ENCODE measurements at places on chromosomes 1 and 21.

GRCh38 chr1:228706305-228706704 is 29.0 kb upstream of the RHOU start:
- DNase-seq: no peak

DNA sequence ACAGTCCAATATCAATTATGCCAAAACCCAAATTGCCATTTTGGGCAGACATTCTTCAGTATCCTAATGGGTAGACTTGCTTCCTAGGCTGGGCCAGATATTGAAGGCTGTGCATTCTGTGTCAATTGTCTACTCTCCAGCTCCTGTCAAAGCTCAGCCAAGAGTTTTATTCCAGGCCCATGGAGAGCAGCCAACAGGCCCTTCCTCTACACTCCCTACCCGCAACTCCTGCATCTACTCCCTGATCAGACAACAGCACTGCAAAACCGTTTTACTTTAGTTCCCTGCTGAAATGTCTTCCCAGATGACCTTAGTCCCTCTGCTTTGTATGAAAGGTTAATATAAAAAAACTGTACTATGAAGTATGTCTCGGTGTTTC is 6.6 kb upstream of the ADORA3 start:
- DNase-seq: no peak

DNA sequence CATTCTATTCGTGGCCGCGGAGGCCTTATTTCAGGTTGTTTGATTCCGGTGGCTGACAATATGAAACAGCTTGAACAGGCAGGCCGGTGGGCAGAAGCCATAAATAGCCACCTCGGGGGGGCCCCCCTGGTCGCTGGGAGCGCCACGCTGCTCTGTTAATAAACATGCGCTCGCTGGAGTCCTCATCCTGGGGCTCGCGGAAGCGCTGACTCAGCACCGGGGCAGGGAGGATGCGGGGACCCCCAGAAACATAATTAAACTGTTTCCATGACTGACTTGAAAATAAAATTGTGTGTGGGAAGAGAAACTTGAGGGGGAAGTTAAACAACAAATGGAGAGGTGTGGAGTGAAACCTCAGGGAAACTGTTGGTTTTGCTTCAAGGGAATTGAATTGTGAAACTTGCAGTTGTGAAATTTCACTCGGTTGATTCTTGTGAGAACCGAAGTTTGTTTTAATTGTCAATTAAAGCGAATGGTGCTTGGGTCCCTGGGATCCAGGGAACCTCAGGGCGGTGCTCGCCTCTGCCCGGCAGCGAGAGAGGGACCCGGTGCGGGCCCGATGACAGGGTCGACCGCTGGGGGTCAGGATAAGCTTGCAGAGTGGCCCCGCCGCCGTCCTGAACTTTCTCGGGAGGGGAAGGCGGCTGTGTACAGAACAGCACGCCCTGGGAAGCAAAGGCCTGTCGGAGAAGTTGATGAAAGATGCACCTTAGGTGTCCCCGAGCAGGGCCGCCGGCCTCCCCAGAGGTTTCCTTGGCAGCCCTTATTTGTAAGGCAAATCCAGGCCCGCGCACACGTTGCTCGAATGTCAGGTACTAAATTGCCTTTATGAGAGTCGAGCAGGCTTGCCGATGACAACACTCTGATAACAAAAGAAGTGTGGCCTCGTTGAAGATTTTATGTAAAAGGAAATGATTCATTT is 176.9 kb upstream of the LMO4 start:
- DNase-seq: peak; percentile 70

- no peak for DNase-seq
These were observed 77.5 kb downstream of the ARHGEF16 start for GRCh38 chr1:3531928-3532327.

DNA sequence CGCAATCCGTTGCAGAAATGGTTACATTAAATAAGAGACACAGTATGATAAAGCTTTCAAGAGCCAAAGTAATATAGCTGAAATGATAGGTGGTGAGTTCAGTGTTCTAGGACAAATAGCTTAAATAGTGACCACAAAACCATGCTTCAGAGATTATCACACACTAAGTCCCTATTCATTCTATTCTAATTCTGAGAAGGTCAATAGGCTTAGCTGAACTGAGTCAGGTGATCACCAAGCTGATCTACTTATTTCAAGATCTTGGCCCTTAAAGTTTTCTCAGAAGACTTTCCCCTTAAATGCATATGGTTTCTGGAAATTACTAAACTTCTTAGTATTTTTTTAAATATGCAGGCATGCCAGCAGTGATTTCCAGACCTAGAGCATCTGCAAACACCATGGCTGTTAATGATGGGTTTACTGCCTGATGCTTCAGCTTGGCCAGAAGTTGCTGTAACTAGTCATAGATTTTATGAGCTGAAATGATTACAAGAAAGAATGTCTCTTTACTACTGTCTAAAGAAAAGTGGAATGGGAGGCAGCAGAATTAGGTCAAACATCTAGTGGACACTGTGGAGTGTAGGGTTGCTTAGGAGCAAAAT is 242.9 kb downstream of the ST6GALNAC3 start:
- no peak for DNase-seq

GRCh38 chr1:222064388-222065211 is 322.7 kb upstream of the DUSP10 start:
- DNase-seq: no peak

DNA sequence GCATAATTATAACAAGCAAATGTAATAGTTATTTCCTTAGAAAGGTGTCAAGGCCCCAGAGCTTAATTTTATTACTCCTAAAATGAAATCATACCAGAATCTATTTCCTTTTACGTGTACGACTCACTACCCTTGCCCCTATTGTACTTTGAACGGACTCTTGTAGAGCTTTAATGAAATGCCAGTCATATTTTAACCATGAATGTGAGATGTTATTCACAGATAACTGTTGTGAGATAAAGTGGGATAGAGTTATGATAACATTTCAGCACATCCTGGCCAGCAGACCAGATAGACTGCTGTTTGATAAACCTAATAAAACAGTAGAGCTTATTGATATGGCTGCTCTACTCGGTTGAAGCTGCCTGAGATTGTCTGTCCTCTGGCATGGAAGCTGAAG is 500.8 kb upstream of the PBX1 start:
- DNase-seq: no peak

DNA sequence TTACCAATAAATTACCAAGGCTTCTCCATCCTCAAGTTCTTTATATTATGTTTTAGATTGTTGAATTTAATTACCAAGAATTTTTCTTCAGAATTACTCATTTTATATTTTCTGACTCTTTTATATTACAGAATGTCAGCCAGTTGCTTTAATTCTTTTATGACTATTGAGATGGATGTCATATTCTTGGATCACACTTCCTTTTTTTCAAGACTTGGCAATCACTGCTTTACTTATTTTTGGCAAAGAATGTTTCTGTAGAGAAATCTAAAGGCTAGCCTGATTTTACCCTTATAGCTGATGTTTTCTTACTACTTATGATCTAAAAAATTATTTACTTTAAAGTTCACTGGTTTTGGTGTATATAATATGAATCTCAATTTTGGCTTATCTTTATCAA is 721.1 kb upstream of the TMPRSS15 start:
- no peak for DNase-seq

- no peak for DNase-seq
These were observed 651 bp downstream of the ZBTB8A start for GRCh38 chr1:32539584-32540571.

- no peak for DNase-seq
These were observed 22.1 kb downstream of the EDARADD start for GRCh38 chr1:236416165-236416564.

DNA sequence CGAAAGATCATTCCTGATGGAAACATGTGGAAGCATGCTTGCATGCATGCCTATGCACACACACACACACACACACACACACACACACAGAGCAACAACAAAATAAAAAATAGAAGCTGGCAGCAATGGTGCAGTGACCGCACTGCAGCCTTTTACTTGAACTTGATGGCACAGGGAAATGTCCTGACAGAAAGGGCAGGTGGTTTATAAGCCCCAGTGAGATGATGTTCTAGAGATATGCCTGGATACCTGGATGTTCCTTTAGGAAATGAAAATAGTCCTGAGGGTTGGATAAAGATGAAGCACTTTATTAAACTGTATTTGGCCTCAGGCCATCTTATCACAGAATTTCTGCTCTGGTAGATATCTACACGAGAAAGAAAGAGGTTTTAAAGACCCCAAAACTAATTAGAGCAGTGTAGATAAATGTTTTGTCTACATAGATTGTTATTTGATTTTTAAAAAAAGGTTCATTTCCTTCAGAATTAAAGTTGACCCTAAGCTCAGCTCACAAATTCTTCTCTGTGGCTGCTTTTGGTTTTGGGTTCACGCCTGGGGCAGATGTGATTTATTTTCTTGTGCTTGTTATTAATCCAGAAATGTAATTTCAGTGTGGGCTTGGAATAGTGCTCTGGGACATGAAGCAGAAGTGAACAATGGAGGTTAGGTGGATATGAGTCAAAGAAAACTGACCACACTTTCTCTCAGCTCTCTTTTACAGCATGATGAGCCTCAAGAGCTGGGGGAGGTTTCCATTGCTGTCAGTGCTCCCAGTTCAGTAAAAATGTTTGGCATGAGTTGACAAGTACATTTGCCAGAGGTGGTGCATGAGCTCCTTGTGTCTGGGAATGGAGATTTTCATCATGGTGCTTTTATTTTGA is 22.9 kb downstream of the ADAM30 start:
- DNase-seq: no peak

DNA sequence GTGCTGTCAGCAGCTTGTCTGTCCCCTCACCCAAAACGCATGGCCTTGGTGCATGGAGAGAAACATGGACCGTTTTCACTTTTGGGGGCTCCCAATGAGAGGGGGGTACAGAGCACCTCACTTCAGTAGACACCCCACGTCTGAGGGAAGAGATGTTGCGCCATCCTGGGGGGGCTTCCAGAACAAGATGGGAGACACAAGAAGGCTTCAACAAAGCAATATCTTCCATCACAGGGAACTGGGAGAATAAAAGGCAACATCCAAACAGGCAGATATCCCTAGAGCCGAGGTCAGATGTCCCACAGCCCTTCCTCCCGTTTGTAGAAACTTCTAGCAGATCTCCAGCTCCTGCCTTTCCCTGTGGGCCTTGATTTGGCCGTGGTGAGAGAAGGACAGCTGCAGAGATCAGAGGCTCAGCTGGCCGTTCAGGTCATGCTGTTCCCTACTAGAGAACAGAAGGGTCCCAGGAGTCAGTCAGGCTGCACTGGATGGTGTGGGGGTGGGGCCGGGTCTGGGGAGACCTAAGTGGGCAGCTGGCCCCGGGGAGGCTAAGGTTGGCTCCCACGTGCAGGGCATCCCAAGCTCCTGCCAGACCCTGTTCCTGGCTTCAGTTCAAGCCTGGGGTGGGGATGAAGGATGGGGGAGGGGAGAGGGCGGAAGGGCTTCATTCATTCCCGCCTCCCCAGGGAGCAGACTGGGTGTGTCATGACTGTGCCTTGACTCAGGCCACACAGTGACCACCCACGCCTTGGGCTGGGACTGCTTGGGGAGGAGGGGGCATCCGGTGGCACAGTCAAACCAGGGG is 4.4 kb downstream of the PLOD1 start:
- no peak for DNase-seq

- DNase-seq: no peak
These were observed 144.3 kb downstream of the CD247 start for GRCh38 chr1:167373986-167374385.

- DNase-seq: no peak
These were observed 23.9 kb downstream of the RNF2 start for GRCh38 chr1:185069202-185069772.

DNA sequence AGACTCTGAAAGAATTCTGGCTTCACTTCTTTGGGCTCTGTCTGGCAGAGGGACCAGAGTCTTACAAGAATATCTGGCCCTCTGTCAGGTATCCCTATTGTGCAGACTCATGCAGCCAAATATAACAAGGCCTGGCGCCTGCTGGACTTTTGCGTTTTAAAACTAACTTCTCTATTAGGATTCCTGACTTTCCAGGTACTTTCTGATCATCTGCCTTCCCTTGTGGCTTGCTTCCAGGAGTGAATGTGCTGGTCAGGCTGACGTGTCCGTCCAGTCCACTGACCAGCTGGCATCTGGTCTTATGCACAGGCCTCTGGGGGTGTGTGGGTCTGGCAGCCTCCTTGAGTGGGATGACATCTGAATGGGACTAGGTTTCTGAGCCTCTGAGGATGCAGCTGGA is 8.6 kb upstream of the RAB29 start:
- no peak for DNase-seq

- DNase-seq: no peak
These were observed at the start of gene RXRG for GRCh38 chr1:165444897-165445370. RXRG (minus strand) TSS chr1:165445126; CDS start chr1:165444893, 233 bp downstream.

- no peak for DNase-seq
These were observed 596.5 kb downstream of the MATN1 start for GRCh38 chr1:30126848-30127247.

DNA sequence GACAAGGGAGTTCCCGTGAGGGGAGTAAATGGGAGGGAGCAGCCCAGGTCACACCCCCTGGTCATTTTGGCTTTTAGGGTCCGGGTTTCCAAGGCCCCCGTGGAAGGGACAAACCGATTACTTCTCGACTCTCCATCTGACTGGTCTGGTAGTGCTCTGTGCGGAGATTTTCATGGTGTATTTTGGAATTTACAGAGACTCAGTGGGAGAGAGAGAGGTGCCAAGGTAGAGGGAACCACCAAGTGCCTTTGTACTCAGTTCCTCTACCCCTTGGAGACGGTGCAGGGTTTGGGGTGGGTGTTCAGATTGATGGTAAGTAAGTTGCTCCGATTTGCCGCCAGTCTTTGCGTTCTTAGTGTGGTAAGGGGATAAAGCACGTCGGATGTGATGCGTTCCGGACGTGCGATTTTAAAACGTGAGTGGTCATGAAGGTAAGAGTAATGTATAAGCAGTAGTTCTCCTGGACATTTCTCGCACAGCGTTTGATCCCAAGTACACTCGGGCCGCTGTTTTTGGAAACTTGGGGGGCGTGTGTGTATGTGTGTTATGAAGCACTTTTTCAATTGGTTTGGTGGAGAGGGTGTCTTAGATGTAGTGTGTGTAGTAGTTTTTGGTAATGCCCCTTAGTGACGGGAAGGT is 682 bp downstream of the SUCO start:
- DNase-seq: peak; percentile 32

- no peak for DNase-seq
These were observed 41.0 kb upstream of the GPR88 start for GRCh38 chr1:100496896-100497295.

GRCh38 chr21:40402884-40403582 is 443.9 kb downstream of the DSCAM start:
- DNase-seq: no peak

DNA sequence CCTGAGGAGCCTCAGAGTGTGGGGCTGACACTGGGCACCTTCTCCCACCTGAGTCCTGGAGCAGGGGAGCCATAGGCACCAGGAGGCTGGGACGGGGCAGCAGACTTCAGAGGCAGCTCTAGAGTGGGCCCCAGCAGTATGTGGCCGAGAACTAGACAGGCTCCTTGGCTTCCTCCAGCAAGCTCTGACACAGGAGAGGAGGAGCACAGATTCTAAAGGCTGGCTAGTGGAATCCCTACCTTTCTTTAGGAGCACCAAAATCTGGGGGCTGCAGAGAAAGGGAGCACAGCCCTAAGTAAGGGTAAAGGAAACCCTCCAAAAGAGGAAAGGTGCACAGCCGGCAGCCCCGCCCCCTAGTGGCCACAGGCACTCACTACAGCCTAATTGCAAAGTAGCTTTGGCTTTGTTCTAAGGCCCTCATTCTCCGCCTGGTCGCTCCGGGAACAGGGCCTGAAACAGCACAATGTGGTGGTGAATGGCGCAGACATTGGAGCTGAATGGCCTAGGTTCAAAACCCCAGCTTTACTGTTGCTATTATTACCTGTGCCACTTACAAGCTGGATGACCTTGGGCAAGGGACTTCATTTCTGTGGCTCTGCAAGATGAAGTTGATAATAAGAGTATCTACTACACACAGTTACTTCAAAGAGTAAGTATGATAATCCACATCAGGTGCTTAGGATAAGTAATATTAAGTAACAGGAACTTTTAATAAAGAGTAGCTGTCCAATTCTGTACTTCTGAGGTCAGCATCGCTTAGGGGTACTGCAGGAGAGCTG is 8.8 kb upstream of the GUCA2A start:
- DNase-seq: peak; percentile 22
